C1 segment of cervical spinal cord (tissue), 14 donors: ENCODE measurements at places on chromosomes 13 and 19.
A peak's percentile ranks its signal among the peaks of the same experiment; 100 is the strongest.

- peak; percentile 92 for DNase-seq
Measured at GRCh38 chr19:47239610-47240296, 8.8 kb upstream of the BBC3 start.

GRCh38 chr19:14337510-14337909 lies 43.7 kb upstream of the ADGRE5 start:
- DNase-seq, result no peak

DNA sequence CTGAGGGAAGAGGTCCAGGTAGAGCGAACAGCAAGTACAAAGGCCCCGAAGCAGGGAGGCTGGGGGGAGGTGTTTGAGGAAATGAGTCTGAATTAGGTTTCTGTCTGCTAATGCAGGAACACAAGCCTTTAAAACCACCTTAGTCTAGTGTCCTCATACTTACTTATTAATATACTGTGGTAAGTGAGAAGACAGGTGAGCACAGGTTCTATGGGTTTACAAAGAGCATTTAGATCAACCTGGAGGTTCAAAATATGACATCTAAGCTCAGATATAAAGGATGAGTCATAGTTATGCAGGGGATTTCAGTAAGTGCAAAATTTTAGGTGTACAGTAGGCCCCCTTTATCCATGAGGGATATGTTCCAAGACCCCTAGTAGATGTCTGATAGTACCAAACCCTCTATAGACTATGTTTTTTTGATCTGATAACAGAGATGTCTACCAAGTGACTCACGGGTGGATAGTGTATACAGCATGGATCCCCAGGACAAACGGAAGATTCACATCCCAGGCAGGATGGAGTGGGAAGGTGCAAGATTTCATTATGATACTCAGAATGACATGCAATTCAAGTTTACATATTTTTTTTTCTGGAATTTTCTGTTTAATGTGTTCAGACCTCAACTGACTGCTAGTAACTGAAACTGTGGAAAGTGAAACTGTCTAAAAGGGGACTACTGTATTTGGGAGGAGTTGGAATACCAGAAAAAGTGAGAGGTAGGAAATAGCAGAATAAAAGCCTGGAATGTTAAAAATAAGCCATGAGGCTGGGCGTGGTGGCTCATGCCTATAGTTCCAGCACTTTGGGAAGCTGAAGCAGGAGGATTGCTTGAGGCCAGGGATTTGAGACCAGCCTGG lies 18.2 kb upstream of the MED4 start:
- no peak for DNase-seq

DNA sequence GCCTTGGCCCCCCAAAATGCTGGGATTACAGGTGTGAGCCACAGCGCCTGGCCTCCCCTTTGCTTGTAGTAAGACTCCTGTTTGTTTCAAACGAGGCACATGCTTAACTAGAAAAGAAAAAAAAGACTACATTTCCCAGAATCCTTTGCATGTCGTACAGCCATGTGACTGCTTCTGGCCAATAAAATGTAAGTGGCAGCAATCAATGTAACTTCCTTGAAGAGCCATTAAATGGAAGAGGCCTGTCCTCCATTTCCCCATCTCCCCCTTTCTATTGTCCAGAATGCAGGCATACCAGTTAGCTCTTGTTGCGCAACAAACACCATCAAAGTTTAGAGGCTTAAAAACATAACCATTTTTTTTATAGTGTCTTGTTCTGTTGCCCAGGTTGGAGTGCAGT lies 10.4 kb upstream of the GPR32 start:
- DNase-seq, result no peak
